T1000 (cell line): ENCODE measurements at places on chromosomes 16 and 17.

GRCh38 chr16:67844497-67844896 is 2.2 kb upstream of the NUTF2 start:
- DNase-seq: no peak

GRCh38 chr16:74723256-74723655 is 22.6 kb upstream of the MLKL start:
- DNase-seq: no peak

DNA sequence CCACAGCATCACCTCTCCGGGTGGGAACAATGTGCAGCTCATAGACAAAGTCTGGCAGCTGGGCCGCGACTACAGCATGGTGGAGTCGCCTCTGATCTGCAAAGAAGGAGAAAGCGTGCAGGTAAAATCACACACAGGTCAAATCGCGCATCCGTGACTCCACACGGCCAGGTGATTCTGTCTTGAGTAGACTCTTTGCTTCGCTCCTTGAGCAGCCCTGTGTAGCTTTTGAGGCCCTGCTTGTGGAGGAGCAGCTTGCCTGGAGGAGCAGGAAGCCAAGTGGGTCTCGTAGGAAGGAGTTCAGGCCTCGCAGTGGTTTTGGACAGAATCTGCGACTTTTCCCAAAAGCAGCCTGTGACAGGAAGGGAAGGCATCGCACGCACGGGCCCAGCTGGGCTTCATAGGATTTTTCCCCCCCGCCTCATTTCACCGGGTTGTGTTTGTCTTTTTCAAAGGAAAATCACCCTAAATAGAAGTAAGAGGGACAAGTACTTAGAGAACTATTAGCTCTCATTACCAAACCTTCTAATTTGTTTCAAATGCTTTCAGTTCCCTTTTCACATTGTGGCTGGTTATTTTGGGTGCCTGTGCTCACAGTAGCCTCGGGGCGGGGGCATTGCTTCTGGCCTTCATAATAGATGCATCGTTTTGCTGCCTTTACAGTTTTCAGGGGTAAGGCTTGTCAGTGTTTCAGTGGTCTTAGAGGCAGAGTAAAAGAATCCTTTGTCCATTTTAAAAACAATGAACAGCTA is 71.5 kb downstream of the SEC14L1 start:
- DNase-seq: no peak

DNA sequence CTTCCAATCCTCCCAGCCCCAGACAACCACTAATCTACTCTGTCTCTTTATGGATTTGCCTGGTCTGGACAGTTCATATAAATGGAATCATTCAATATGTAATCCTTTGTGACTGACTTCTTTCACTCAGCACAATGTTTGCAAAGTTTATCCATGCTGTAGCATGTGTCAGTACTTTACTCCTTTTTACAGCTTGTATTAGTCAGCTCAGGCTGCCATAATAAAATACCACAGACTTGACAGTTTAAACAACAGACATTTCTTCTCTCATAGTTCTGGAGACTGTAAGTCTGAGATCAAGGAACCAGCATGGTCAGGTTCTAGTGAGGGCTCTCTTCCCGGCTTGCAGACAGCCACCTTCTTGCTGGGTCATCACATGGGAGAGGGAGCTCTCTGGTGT is 41.3 kb downstream of the GPRC5B start:
- DNase-seq: no peak

DNA sequence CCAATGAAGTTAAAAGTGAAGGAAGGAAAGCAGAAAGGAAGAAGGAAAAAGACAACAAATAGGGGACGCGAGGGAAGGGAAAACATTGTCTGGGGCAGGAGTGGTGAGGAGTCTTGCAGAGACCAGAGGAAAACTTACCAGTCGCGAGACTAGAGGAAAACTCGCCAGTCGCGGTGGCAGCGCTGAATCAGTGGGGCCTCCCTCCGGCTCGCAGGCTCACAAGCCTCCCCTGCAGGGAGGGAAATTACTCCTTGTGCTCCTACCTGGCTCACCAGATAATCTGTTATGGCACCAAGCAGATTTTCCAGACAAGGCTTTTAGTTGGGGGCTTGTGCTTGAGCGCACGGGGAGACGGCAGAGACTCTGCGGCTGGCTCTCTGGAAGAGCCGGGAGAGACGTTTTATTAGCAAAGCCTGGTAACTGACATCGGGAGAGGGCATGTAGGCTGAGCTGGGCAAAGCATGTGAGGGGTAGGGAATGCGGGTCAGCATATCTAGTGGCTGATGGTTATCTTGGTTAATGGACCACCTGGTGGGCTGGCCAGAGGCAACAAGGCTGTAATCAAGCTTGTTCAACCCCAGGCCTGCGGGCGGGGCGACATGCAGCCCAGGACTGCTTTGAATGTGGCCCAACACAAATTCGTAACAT is 37.1 kb downstream of the LCMT1 start:
- DNase-seq: no peak

DNA sequence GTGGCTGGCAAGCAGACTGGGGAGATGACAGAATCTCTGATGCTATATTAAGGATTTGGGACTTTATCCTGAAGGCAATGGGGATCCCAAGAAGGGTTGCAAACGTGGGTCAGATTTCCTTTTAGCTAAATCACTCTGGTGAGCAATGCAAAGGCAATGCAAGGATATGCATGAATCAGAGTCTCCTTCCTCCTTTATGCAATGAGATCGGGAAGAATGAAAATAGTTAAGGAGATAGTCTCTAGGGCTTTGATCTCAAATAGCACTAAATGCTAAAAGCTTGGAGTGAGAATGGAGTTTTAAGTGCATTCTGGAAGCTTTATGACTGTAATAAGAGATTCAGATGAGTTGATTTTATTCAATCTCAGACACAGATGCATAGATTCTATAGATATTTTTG is 27.2 kb upstream of the SHISA9 start:
- no peak for DNase-seq

- DNase-seq: no peak
Measured at GRCh38 chr16:13099822-13100221, 198.4 kb downstream of the SHISA9 start.

DNA sequence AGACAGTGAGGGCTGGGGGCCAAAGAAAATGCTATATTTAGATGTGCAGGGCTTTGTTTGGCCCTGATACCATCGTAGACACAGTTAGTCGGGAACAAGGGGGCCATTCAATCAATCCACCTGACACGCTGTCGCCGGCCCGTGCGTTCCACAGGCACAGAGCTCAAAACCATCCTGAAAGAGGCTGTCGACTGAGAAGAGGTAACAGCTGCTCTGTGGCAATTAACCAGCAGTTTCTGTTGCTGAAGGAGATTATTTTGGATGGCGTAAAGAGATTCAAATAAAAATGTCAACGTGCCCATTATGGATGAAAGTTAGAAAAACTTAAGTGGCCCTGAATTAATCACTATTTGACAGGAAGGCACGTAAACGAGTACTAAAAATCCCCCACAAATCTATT is 276.2 kb upstream of the IRX5 start:
- DNase-seq: no peak

DNA sequence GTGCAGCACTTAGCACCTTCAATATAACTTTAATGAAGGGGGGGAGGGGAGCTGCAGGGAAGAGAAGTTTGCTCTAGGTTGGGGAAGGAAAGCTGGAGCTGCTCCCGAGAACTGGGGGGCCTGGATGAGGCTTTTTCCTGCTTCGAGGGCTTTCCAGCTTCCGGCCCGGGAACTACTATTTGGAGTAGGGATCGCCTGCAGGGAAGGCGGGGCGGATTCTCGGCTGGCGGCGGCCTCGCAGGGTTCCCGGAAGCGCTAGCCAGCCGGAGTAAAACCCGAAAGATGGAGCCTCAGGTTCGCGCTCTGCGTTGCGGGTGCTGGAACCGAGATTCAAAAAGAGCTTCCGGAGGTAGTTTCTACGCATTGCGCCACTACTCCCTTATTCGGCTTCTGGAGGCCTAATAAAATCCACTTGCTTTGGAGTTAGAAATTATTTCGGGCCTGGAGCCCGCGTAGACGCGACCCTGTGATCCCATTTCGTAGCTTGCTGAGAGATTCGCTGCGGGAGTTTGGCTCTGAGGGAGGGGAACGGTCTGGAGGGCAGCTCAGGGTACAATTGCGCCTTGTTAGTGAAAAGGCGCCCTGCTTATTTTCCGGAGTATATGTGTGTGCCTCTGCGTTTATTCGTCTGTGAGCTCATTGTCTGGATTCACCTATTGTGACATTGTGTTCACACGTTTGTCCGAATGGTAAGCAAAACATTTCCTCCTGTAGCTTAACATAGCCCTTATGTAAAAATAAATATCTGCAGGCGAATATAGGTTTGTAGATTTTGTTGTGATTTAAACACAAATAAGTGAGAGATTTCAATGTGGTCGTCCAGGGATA is 652 bp downstream of the PRAC2 start:
- DNase-seq: no peak

- DNase-seq: no peak
Measured at GRCh38 chr16:11253009-11253994, 2.7 kb downstream of the SOCS1 start.

DNA sequence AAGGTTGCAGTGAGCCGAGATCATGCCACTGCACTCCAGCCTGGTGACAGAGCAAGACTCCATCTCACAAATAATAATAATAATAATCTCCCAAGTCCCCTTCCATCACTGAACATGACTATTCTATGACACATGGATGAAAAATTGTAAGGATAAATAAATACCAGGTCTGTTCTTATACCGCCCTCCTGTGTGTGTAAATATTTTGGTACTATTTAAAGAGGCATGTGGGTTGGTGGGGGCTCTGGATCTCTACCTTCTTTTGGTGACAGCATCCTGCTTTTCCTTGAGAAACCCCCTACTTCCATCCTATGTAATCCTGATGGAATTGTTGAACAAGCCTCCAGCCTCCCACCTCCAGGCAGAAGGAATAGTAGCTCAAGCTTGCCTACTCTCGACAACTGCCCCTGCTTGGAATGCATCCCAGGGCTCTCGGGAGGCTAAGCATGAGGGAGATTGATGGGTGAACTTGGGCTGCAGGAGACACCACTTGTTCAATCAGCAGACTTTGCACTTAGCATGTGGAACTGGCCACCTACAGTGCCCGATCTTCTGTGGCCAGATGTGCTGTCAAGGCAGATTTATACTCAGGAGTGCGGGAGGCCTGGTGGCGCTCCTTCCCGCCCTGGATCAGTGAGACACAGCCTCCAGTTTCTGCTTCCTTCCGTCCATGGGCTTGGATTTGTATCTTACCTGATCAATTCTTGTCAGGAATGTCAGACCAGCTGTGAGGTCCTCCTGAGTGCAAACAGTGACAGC is 287.4 kb downstream of the SLC39A11 start:
- no peak for DNase-seq

DNA sequence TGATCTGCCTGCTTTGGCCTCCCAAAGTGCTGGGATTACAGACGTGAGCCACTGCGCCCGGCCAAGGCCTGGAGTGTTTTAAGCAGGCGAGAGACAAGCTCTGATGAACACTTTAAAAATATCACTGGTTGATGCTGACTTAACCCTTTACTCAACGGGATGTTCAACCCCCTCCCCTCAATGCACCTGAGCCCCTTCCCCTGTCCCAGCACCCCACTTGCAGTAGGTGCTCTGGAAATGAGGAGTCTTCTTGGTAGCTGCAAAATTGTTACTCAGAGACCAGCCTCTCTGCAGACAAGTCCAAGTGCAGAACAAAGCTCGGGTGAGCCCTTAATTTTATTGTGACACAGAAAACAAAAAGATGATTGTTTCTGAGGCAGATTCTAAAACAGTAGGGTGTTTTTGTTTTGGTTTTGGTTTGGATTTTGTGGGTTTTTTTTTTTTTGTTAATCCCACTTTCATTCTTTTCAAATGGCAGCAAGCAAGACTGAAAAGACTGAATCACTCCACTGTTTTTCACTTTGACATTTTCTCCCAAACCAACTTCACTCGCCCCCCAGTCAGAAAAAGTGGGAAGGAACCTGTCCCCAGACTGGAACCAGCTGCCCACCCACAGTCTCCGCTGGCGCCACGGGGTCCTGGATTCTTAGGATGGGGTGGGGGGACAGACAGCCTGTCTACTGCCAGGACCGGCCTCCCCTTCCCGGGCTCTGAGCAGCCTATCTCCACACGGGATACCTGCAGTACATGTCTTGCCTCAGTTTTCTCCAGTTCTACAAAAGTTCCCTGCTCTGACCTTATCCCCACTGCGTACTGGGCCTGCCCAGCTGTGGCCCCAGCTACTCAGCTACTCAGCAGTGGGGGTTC is 5.2 kb upstream of the PLLP start:
- no peak for DNase-seq

DNA sequence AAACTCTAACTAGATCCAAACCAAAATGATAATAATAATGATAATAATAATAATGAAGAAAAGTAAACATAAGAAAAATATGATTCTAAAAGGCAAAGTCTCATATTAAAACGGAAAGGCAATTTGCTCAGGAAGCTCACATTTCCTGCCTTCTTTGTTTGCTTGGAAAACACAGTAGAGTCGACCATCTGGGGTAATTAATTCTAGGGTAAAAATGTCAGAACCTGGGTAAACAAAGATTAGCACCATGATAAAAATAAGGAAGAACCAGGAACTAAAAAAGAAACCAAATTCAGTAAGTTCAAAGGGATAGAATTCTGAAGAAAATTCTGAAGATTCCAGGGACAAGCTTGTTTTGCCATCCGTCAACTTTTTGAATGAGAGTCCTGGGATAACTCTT is 16.2 kb downstream of the KRABD2 start:
- DNase-seq: no peak

GRCh38 chr16:20866145-20866772 is 33.9 kb downstream of the DCUN1D3 start:
- peak; percentile 45 for DNase-seq

GRCh38 chr17:50180620-50181019 is 14.8 kb downstream of the SGCA start:
- DNase-seq: no peak

DNA sequence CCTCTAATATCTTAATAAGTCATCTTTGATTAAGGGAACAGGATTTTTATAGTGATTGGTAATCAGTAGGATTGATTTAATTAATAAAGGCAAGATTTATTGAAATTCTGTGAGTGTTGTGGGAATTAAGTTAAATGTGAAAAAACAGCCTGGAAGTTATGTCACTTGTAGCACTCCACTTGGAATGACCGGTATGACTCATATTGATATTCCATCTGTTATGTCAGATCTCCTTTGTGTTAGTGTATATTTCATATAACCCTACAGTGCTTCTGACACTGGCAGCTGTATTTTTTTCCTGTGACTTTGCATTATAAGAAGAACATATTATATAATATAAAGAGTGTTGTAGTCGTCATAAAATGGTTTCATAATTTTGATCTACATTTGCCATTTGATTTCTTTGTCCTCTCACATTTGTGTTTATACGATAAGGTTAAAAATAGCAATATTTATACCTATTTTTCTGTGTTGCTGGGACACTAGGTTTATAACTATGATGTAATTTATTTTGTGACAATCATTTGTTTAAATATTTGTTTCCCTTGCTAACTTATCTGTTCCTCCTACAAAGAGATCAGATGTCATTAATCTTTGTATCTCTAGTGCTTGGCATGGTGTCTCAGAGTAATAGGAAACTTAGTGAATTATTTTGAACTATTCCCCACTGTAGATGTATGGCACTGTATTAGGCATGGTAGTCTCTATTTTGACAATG is 249.0 kb downstream of the BCAS3 start:
- no peak for DNase-seq

GRCh38 chr16:370443-370842 is at the start of gene MRPL28:
MRPL28 (minus strand) TSS chr16:370538; CDS start chr16:370218, 320 bp downstream.
- DNase-seq: peak; percentile 92
